Occipital lobe (tissue), 3 donors: ENCODE measurements at places on chromosomes 7 and 10.
A peak's percentile ranks its signal among the peaks of the same experiment; 100 is the strongest.

DNA sequence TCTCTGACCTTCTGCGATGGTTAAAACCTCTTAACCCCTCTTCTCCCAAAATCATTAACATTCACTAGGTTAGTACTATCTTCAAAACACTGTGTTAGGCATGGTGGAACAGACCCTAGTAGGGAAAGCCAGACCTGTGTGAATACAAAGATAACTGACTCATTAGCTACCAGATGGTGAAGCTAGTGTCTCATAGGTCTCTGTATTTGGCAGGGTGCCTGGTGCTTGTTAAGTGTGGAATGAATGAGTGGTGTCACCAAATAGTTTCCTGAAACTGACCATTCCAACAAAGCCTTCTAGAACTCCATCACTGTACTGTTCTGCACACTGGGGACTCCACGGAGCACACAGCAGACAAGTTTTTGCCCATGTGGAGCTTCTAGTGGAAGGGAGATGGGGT, 27.7 kb upstream of the TM9SF3 start:
- DNase-seq, result no peak

GRCh38 chr7:152674860-152675758, 832 bp downstream of the XRCC2 start:
- DNase-seq, result no peak

- DNase-seq, result no peak
Measured at GRCh38 chr7:102463841-102464576, 654 bp downstream of the ALKBH4 start.

GRCh38 chr10:44416936-44417335, 32.0 kb upstream of the CXCL12 start:
- DNase-seq, result no peak

- DNase-seq, result peak; percentile 24
Measured at GRCh38 chr10:97549587-97550322, 22.8 kb upstream of the ANKRD2 start.

GRCh38 chr7:3033581-3033980, 10.1 kb downstream of the CARD11 start:
- no peak for DNase-seq

- DNase-seq, result no peak
Measured at GRCh38 chr10:83603708-83604107, 535.6 kb upstream of the GHITM start.

DNA sequence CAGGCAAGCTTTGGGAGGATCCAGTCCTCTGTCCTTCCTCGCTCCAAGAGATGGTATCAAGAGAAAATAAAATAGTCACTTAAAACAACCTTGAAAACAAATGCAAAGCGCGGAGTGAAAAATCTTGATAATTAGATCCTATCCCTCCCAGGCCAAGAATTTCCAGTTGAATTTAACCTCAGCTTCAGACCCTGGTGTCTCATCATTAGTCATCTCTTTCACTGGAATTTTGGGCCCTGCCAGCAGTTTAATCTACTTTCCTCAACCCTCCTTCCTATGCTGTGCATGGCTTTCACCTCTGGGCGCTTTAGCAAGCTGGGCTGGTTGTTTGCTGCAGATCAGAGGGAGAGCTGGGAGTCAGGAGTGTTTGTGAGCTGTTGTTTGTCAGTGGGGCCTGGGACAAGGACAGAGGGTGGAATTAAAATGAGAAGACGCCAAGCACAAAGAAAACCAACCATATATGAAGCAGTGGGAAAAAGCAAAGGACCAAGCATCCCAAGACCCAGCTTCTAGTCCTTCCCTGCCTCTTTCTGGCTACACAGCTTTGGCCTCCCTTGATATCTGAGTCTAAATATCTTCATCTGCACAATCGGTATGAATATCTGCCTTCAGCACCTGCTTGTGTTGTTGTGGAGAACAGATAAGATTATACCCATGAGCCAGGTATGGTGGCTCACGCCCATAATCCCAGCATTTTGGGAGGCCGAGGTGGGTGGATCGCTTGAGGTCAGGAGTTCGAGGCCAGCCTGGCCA, 13.5 kb downstream of the MYOF start:
- no peak for DNase-seq

DNA sequence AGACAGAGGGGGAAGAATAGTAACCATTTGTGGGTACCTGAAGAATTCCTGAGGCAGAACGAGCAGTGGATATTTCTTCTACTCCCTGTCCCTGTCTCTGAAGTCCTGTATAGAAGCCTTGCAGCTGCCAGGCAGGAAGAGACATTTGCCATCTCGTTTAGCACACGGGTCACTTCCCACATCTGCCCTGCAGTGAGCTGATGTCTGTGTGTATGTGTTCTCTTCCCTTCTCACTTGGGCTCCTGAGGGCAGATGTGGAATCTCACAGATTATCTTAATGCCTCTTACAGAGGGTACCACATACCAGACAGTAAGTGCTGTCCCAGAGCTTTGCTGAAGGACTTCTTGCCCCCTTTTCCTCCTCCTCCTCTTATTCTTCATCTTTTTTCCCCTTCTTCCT, 14.1 kb upstream of the TRPV6 start:
- no peak for DNase-seq

DNA sequence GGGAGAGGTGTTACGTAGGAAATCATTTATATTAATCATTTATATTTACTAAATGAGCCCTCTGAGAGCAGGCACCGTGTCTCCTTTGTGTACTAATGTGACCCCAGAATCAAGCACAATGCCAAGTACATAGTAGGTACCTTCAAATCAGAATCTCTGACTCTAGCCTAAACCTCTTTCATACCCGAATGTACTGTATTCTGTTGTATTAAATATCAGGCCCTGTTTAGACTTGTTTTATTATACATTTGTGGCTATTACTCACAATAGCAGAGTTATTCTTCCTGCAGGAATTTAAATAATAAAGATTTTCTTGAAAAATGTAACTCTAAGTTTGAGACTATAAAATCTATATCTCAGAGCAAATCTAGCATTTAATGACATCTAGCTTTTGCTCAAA, 297.3 kb downstream of the EXOC4 start:
- DNase-seq, result no peak

DNA sequence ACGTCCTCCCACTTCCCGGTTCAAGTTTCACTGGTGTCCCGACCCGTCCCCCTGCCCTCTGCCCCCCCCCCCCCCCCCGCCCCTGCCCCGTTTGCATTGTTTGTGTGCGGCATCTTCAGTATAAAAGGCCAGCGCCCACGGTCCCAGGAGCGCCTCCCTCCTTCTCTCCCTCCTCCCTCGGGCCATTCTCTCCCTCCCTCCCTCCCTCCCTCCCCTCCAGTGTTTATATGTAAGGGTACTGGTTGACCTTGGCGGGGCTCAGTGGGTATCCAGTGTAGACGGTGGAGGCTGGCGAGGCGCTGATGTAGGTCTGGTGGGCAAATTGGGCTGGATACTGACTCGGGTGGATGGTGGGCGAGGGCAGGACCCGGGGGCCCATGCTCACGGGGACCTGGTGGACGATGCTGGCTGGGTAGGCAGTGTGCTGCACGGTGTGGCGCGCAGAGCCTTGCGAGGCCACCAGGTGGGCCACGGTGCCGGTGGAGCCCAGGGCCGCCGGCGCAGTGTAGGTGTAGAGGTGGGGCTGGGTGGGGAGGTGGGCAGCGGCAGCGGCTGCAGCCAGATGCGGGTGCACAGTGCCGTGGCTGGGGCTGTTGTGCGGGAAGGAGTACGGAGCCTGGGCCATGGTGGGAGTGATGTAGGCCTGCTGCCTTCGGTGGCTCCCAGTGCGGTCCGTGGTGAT, 49.4 kb downstream of the CLEC2L start:
- no peak for DNase-seq

DNA sequence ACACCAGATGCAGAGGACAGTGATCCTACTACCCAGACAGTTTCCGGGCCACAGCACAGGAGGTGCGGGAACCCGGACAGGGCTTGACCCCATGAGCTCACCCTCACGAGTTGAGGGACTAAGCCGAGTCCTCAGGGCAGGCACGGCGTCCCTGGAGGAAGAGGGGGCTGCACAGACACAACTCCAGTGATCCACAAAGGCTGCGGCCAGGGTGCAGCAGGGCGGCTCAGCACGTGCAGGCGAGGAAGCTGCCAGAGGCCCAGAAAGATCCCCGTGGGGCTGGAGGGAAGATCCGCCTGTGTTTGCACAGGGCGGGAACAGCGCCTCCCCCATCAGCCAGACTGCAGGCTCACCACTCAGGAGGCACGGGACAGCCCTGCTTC, 45.9 kb upstream of the TMEM72 start:
- no peak for DNase-seq

- DNase-seq, result no peak
Measured at GRCh38 chr7:74606101-74606908, 51.2 kb upstream of the GTF2I start.

DNA sequence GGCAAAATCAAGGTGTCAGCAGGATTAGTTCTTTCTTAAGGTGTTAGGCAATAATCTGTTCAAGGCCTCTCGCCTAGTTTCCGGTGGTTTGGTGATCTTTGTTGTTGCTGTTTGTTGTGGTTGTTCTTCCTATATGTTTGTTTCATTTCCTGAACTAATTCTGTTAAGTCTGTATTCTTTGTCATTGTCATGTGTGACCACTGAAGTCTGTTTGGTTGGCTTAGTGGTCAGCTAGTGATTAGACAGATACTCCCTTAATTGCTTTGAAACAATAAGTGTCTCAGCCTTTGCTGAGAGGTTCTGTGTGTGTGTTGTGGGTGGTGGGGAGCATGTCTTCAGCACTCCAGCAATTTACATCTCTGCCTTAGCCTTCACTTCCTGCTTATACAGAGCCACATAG, 46.0 kb downstream of the ABCC2 start:
- no peak for DNase-seq

GRCh38 chr10:87038286-87038717, 18.2 kb downstream of the FAM25A start:
- DNase-seq, result no peak

GRCh38 chr7:140062118-140062527, 628 bp downstream of the PARP12 start:
- DNase-seq, result no peak
